Tibial artery (tissue), 4 donors: ENCODE measurements at places on chromosomes 6 and 20.

DNA sequence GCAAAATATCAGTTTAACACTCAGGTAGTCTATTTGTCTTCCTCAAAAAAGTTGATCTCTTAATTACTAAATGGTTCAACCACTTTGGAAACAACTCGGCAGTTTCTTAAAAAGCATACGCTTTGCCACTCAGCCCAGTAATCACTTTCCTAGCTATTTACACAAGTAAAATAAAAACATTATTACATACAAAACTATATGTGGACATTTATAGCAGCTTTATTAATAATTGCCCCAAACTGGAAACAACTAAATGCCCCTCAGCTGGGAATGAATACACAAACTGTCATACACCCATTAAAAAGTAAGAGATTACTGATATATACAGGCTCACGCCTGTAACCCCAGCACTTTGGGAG, 7.4 kb downstream of the EEF1A1 start:
- H3K4me3 ChIP-seq, result no peak overlapping the region
- no peak for DNase-seq
- H3K27ac ChIP-seq, result no peak overlapping the region
- H3K4me1 ChIP-seq, result peaks cover 15% of the 10 kb centered on the region

DNA sequence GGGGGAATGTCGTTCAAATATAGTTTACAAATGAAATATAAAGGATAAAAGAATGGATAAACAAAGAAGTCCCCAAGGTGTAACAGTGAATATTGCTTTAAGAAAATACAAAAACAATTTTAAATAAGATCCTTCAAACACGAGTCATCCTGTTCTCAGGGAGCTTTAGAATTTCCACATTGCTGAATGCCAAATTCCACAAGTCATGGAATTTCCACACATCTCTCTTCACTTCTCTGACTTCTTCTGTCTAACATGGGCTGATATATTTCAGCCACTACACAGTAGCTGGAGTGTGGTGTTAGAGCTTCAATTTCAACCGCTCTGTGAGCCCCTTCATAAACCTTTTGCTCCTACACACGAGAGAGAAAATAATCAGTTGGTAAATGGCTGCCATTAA, 28.0 kb downstream of the IL22RA2 start:
- H3K36me3 ChIP-seq, result no peaks in the 10 kb centered on the region
- H3K4me3 ChIP-seq, result no peak overlapping the region
- DNase-seq, result no peak

DNA sequence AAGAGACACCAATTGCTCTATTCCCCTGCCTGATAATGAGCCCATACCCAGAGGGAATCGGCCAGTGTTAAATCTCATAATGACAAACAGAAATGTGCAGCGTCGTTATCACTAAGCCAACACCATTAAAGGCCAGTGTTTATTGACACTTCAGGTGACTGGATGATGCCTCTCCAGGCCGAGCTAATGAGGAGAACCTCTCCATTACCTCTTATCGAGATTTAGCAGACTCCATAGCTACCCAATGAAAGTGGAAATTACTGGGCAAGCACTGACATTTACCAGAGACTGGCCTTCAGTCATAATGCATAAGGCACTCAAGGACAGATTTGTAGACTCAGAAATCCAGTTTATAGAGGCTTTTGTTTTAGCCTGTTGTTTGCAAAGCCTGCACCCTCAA, 669.5 kb downstream of the MAFB start:
- H3K27me3 ChIP-seq, result no peaks in the 10 kb centered on the region
- no peaks in the 10 kb centered on the region for H3K4me1 ChIP-seq
- H3K36me3 ChIP-seq, result no peaks in the 10 kb centered on the region
- DNase-seq, result no peak
- no peak overlapping the region for H3K4me3 ChIP-seq
- H3K27ac ChIP-seq, result no peak overlapping the region

- no peak overlapping the region for H3K4me3 ChIP-seq
- no peaks in the 10 kb centered on the region for H3K36me3 ChIP-seq
- no peak for DNase-seq
- H3K4me1 ChIP-seq, result no peaks in the 10 kb centered on the region
- no peaks in the 10 kb centered on the region for H3K27me3 ChIP-seq
These were observed 202.5 kb upstream of the MAN1A1 start for GRCh38 chr6:119552021-119552420.

DNA sequence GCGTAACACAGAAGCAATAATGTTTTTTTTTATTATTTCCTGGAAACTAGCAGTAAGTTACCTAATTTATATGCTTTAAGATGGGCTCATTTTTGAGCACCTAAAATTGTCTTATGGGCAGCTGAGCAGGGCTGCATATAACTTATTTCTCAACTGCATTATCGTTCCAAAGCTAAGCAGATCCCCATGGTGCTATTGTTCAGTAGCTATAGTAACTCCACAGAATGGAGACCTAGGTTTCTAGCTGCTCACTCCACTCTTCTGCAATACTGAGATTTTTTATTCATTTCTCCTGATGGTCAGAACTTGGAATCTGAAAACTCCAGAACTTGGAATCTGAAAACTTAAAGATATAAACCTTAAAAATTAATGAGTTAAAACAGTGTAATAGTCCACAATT, 18.7 kb downstream of the CRISP1 start:
- H3K4me3 ChIP-seq, result no peak overlapping the region
- H3K4me1 ChIP-seq, result no peaks in the 10 kb centered on the region
- H3K36me3 ChIP-seq, result no peaks in the 10 kb centered on the region
- DNase-seq, result no peak
- H3K27ac ChIP-seq, result no peak overlapping the region

GRCh38 chr20:22575087-22575721, 9.2 kb downstream of the FOXA2 start:
- H3K27ac ChIP-seq, result no peak overlapping the region
- peaks cover 97% of the 10 kb centered on the region for H3K27me3 ChIP-seq
- H3K4me1 ChIP-seq, result peaks cover 27% of the 10 kb centered on the region
- H3K36me3 ChIP-seq, result no peaks in the 10 kb centered on the region
- no peak overlapping the region for H3K4me3 ChIP-seq

GRCh38 chr20:5315807-5316187, 957 bp downstream of the PROKR2 start:
- H3K27ac ChIP-seq, result no peak overlapping the region
- H3K27me3 ChIP-seq, result peaks cover 46% of the 10 kb centered on the region
- no peak overlapping the region for H3K4me3 ChIP-seq
- peaks cover 12% of the 10 kb centered on the region for H3K4me1 ChIP-seq
- H3K36me3 ChIP-seq, result no peaks in the 10 kb centered on the region
- no peak for DNase-seq

DNA sequence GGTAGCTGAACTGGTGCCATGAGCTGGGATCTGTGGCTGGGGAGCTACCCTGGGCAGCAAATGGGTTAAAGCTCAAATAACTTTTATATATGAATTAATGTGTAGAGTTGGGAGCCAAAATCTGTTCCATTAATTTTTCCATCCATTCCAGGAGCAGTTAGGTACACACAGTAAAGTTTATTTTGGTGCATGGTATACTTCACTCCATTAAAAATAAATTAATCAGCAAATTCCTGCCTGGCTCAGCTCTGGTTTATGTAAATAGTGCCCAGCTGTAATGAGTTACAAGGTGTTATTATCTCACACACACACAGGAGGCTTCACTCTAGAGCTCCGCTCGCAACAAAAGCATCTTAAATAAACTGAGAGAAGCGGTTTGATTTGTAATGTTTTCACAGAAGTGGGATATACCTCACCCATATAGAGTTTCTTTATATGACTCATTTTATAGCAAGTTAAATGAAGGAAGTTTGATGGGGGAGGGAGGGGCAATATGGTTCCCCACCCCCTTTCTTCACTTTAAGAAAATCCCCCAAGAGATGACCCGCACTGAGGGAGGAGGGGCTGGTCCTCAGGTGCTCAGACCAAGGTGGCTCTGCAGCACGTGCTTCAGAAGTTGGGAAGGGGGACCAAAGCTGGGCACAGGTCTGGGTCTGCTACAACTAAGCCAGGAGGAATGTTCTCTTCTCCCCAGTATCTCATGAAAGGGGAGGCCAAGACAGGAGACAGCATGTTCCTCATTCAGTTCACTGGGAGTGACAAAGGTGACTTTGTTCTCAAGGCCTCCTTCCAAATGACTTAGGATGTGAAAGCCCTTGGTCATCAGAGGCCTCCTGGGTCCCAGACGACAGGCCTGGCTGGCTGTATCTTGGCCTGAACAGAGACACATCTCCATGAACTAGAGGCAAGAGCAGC, 10.5 kb upstream of the FAM83C start:
- H3K27ac ChIP-seq, result no peak overlapping the region
- no peak overlapping the region for H3K4me3 ChIP-seq
- no peaks in the 10 kb centered on the region for H3K27me3 ChIP-seq
- peaks cover 23% of the 10 kb centered on the region for H3K4me1 ChIP-seq
- no peak for DNase-seq

DNA sequence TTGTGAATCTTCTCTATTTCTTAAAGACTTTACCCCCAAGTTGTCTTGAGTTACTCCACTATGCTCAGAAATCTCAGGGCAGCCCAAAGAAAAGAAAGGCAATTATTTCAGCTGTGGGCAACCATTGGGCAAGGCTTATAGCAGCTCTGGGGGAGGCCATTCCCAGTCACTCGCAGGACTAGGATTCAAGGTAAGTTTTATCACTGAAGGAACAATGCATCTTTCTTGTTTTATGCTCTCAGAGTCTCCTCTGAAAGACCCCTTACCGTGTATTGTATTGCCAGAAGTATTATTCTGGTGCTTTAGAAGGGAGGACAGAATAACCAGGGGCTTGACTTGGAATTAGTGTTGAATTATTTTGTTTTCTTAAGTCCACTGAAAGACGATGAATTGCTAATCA, 586.3 kb upstream of the MAP3K7 start:
- no peaks in the 10 kb centered on the region for H3K36me3 ChIP-seq
- no peak for DNase-seq
- H3K4me1 ChIP-seq, result no peaks in the 10 kb centered on the region
- H3K27ac ChIP-seq, result no peak overlapping the region
- H3K4me3 ChIP-seq, result no peak overlapping the region

- H3K4me1 ChIP-seq, result no peaks in the 10 kb centered on the region
- H3K27ac ChIP-seq, result no peak overlapping the region
- no peaks in the 10 kb centered on the region for H3K36me3 ChIP-seq
- H3K27me3 ChIP-seq, result no peaks in the 10 kb centered on the region
These were observed 20.7 kb upstream of the PKHD1 start for GRCh38 chr6:52108128-52108527.

DNA sequence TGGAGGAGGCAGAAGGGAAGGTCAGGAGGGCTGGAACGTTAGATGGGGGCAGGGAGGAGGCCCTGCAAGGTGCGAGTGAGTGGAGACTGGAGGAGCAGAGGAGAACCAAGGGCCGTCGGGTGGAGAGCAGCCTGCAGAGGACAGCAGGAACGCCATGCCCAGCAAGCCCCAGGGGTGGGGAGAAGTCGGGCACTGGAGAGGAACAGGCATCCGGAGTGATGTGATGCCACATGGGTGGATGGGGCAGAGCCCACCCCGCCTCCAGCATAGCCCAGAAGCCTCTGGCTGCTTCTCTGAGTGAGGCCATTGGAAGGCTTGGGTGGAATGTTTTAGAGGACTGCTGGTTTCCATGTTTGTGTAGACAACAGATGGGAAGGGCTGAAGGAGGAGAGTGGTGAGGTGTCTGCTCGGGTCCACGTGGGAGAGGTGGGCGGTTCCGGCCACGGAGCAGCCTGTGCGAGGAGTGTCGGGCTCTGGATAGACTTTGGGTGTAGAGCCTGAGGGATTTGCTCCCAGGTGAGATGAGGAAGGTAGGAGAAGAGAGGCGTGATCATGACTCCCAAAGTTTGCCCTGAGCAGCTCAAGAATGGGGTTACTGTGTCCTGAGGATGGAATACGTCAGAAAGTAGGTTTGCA, 221.4 kb downstream of the SMOC2 start:
- H3K4me3 ChIP-seq, result no peak overlapping the region
- H3K27me3 ChIP-seq, result no peaks in the 10 kb centered on the region
- no peak for DNase-seq

GRCh38 chr20:51687108-51687507, 81.1 kb downstream of the ATP9A start:
- no peak overlapping the region for H3K4me3 ChIP-seq
- H3K27ac ChIP-seq, result no peak overlapping the region
- H3K27me3 ChIP-seq, result no peaks in the 10 kb centered on the region
- H3K36me3 ChIP-seq, result peaks cover 19% of the 10 kb centered on the region

DNA sequence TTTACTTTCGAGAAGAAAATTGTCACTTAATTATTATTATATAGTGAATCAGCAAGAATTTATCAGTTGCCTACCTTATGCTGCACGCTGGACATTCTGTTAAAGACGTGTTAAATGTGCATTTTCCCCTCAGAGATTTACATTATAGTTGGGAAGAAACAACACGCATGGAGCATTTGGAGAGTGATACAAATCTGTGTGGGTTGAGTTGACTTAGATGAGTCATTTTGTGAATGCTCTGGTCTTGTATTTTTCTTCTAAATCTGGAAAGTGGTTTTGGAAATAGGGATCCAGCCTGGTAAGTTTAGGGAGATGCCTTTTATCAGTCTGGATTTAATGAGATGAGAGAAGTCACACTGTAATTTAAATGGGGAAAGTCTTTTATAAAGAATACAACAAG, 24.0 kb upstream of the SMIM26 start:
- no peak overlapping the region for H3K27ac ChIP-seq
- H3K4me1 ChIP-seq, result no peaks in the 10 kb centered on the region
- no peak for DNase-seq
- no peak overlapping the region for H3K4me3 ChIP-seq
- H3K36me3 ChIP-seq, result peaks cover 70% of the 10 kb centered on the region

GRCh38 chr20:11378252-11378651, 539.4 kb upstream of the BTBD3 start:
- no peak overlapping the region for H3K4me3 ChIP-seq
- peaks cover 12% of the 10 kb centered on the region for H3K4me1 ChIP-seq
- H3K36me3 ChIP-seq, result no peaks in the 10 kb centered on the region
- DNase-seq, result no peak
- no peak overlapping the region for H3K27ac ChIP-seq
